HFF-Myc (cell line): ENCODE measurements at places on chromosomes 11 and 22.

GRCh38 chr11:114149689-114150407 is 90.3 kb downstream of the ZBTB16 start:
- no peak for DNase-seq

DNA sequence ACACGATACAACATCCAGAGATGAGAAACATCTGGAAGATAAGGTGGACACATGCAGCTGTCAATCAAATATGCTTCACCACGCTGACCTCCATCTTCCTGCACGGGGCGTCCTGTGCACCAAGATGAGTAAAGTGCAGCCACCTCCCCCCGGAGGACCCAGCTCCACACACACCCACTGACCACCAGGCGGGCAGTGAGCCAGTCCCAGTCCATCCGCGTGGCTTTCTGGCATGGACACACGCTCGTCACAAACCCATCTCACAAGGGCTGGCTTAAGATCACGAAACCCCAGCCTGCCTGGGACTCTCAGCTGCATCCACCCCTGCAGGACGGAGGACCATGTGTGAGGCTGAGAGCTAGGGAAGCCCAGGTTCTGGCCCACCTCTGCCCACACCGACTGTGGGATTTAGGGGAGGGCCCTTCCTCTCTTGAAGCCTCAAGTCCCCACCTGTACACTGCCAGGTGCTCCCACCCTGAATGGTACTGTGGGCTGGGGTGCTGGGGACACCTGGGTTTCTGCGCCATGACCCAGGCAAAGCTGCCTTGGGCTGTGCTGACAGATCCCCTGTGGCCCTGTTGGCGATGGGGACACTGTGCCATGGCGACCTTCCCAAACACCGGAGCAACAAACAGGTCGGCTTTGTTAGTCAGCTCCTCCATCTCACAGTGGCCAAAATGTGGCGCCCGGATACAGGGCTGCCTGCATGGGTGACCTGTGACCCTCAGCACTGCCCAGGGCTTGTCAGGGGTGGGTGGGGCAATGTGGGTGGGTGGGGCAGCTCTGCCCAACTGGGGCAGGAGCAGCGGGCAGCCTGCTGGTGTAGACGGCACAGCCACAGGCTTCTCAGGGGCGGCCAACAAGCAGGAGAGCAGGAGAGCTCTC is 629.0 kb downstream of the TBC1D22A start:
- DNase-seq = no peak

GRCh38 chr11:120565466-120566155 is 54.1 kb downstream of the GRIK4 start:
- no peak for DNase-seq

DNA sequence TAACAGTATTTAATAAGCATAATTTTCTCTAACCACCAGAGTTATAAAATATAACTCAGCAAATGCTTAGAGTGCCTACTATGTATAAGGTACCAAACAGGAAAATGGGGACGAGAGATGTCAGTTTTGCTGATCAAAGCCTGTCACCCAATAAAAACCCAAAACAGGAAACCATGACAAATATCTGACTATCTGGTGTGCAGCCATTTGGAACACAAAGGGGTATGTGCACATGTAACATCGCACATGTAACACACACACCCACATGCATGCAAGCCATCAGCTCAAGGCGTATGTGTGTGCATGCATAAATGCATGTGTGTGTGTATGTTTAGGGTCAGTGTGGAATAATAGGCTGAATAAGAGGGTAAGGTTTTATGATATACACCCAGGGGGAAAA is 64.2 kb downstream of the PRR5L start:
- no peak for DNase-seq

- peak; percentile 4 for DNase-seq
Measured at GRCh38 chr11:84564180-84564866, 1062.8 kb downstream of the DLG2 start.

GRCh38 chr22:24040946-24041345 is 29.8 kb downstream of the CABIN1 start:
- DNase-seq = no peak

- peak; percentile 94 for DNase-seq
Measured at GRCh38 chr22:36467946-36468345, 13.5 kb downstream of the TXN2 start.

- DNase-seq = no peak
Measured at GRCh38 chr22:38566726-38567504, 3.1 kb downstream of the DMC1 start.

DNA sequence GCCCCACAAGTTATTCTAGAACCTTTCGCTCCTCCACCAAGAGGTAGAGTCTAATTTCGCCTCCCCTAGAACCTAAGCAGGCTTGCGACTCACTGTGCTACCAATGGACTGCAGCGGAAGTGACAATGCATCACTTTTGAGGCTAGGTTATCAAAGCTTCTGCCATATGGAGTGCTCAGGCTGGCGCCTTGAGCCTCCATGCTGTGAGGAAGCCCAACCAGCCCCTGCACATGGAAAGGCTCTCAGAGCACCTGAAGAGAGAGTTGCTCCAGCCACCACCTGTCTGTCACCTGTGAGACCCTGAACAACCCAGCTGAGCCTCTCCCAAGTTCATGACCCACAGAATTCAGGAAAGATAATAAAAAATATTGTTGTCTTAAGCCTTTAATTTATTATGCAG is 29.3 kb upstream of the CBX7 start:
- DNase-seq = no peak

- DNase-seq = no peak
Measured at GRCh38 chr11:67266449-67267187, at the start of gene GRK2. Gene GRK2 (plus strand): TSS chr11:67266473. CDS start chr11:67266700, 227 bp downstream.

- DNase-seq = peak; percentile 52
Measured at GRCh38 chr11:96127596-96127959, 203.7 kb upstream of the MTMR2 start.
